ENCODE measurements at places on chromosomes 16 and 17.

- no peaks in the 10 kb centered on the region for H3K36me3 ChIP-seq
- DNase-seq: no peak
- peaks cover 32% of the 10 kb centered on the region for H3K4me1 ChIP-seq
- peak overlapping the region; percentile 82 for H3K27ac ChIP-seq
- H3K27me3 ChIP-seq: no peaks in the 10 kb centered on the region
Measured at GRCh38 chr17:75430159-75430974, 24.9 kb upstream of the GRB2 start.

- no peaks in the 10 kb centered on the region for H3K4me1 ChIP-seq
- no peak overlapping the region for H3K27ac ChIP-seq
- DNase-seq: no peak
- peaks cover 73% of the 10 kb centered on the region for H3K36me3 ChIP-seq
- H3K4me3 ChIP-seq: no peak overlapping the region
- H3K27me3 ChIP-seq: no peaks in the 10 kb centered on the region
Measured at GRCh38 chr17:6772016-6772415, 4.0 kb upstream of the FBXO39 start.

- no peak overlapping the region for H3K27ac ChIP-seq
- no peaks in the 10 kb centered on the region for H3K27me3 ChIP-seq
- peaks cover 13% of the 10 kb centered on the region for H3K4me1 ChIP-seq
- H3K36me3 ChIP-seq: peaks cover 17% of the 10 kb centered on the region
- no peak for DNase-seq
- H3K4me3 ChIP-seq: no peak overlapping the region
Measured at GRCh38 chr16:22089910-22090309, 2.4 kb upstream of the VWA3A start.

DNA sequence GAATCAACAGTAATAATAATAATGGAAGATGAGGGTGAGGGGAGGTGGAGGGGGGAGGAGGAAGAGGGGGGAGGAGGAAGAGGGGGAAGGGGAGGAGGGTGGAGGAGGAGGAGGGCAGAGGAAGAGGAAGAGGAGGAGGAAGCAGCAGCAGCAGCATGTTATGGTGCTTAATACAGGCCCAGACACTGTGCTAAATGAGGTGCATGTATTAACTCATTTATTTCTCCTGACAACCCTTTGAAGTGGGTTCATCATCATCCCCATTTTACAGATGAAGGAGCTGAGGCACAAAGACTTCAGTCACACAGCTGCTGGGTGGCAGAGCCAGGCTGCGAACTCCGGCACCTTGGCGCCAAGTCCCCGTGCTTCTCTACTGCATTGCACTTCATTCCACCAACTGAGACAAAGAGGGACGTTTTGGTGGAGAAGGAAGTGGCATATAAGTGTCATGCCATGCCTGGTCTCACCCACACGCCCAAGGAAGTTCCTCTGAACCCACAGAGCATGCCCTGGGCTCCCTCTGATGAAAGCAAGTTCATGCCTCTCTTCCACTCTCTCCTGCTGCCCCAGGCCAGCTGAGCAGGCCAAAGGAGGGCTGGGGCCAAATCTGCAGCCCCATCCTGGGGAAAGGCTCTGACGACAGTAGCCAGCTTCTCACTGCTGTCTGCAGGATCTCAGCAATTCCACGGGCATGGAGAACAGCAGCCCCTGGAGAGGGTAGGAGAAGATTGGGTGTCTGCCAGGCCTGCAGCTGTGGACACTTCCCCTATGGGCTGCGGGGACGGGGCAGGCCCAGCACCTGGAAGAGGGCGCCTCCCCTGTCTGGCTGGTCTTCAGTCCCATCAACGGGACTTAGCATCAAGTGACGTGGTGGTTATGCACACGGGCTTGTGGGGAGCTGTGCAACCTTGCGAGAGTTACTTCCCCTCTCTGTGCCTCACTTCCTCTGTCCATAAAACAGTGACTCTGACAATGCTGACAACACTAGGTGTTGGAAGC, 21.8 kb downstream of the XYLT1 start:
- peak overlapping the region; percentile 12 for H3K27ac ChIP-seq
- peaks cover 49% of the 10 kb centered on the region for H3K4me1 ChIP-seq
- no peak overlapping the region for H3K4me3 ChIP-seq
- DNase-seq: no peak
- H3K27me3 ChIP-seq: no peaks in the 10 kb centered on the region

GRCh38 chr17:83203073-83203471, 123.7 kb downstream of the METRNL start:
- H3K4me3 ChIP-seq: no peak overlapping the region
- H3K4me1 ChIP-seq: peaks cover 8% of the 10 kb centered on the region
- peak; percentile 88 for DNase-seq
- H3K36me3 ChIP-seq: no peaks in the 10 kb centered on the region
- no peaks in the 10 kb centered on the region for H3K27me3 ChIP-seq
- peak overlapping the region; percentile 62 for H3K27ac ChIP-seq

- no peak for DNase-seq
- H3K4me3 ChIP-seq: no peak overlapping the region
- no peaks in the 10 kb centered on the region for H3K4me1 ChIP-seq
Measured at GRCh38 chr16:61580579-61580978, 455.7 kb downstream of the CDH8 start.

GRCh38 chr17:67365738-67366192, 612 bp downstream of the PSMD12 start:
- peaks cover 35% of the 10 kb centered on the region for H3K4me1 ChIP-seq
- peak overlapping the region; percentile 64 for H3K4me3 ChIP-seq
- H3K27me3 ChIP-seq: no peaks in the 10 kb centered on the region
- H3K36me3 ChIP-seq: peaks cover 5% of the 10 kb centered on the region
- peak overlapping the region; percentile 93 for H3K27ac ChIP-seq

- no peak for DNase-seq
- H3K4me3 ChIP-seq: no peak overlapping the region
- no peak overlapping the region for H3K27ac ChIP-seq
- H3K36me3 ChIP-seq: no peaks in the 10 kb centered on the region
- no peaks in the 10 kb centered on the region for H3K4me1 ChIP-seq
- no peaks in the 10 kb centered on the region for H3K27me3 ChIP-seq
Measured at GRCh38 chr17:49866882-49867413, 19.1 kb upstream of the TAC4 start.

DNA sequence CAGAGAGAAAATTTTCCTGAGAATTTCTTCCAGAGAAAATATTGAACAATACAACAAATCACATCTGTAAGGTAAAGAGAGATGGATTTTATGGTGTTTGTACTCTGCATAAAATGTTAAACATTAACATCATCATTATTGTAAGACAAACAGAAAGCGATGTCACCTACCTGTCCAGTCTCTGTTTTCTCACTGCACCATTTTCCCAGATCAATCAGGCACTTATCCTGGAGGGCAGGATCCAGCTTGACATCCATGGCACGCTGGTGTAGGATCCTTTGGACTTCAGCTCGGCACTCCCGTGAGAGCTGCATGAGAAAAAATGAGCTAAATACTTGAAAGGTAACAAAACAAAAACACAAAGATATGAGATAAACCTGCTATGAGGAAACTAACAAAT, 55.9 kb upstream of the CLEC18B start:
- no peaks in the 10 kb centered on the region for H3K27me3 ChIP-seq
- peaks cover 14% of the 10 kb centered on the region for H3K4me1 ChIP-seq
- no peak for DNase-seq
- H3K36me3 ChIP-seq: peaks cover 42% of the 10 kb centered on the region
- H3K27ac ChIP-seq: no peak overlapping the region

GRCh38 chr16:87332150-87332549, 15.0 kb upstream of the C16orf95 start:
- H3K27me3 ChIP-seq: no peaks in the 10 kb centered on the region
- DNase-seq: no peak
- H3K4me3 ChIP-seq: no peak overlapping the region
- peaks cover 13% of the 10 kb centered on the region for H3K4me1 ChIP-seq
- H3K27ac ChIP-seq: no peak overlapping the region

DNA sequence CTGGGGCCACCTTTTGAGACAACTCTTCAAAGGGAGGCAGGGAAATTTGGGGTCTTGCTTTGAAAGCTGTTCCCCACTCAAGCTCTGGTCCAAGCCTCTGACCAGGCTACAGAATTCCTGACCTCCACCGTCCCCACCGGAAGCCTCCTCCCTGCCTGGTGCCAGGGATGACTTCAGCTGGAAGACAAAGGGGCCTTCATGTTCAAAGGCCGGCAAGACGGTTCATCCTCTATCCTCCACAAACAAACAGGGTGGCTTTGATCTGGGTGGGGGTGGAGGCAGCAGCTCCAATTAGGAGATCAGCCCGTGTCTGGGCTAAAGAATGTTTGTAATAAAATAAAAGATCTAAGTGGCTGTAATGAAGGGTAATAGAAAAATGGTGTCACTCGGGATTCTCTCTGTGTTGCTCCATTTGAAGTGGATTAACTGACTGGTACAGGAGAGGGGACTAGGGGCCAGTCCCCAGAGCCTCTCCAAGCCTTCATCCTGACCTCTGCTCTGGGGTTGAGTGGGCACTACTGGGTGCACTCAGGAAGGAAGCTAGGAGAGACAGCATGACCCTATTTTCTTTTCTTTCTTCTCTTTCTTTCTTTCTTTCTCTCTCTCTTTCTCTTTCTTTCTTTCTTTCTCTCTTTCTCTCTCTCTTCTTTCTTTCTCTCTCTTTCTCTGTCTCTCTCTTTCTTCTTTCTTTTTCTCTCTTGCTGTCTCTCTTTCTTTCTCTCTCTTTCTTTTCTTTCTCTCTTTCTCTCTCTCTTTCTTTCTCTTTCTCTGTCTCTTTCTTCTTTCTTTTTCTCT, 27.5 kb upstream of the NKD1 start:
- H3K4me3 ChIP-seq: no peak overlapping the region
- H3K27me3 ChIP-seq: no peaks in the 10 kb centered on the region
- no peak overlapping the region for H3K27ac ChIP-seq
- no peaks in the 10 kb centered on the region for H3K36me3 ChIP-seq
- DNase-seq: peak; percentile 18

DNA sequence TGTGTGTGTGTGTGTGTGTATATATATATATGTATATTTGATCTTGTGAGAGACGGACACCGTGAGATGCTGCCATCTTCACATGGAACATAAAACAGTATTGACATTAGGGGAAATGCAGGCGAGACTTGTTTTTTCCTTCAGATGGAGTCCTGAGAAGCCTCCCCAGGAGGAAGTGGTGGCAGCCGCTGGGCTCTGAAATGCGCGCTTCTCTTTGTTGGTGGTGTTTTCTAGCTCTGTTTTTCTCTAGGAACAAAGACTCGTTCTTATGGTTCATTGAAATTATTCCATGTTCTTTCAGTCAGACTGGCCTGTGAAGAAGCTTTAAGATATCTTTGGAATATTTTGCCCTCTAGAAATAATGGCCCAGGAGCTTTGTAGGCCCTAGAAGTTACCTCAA, 32.9 kb downstream of the SNX29 start:
- no peak for DNase-seq
- no peaks in the 10 kb centered on the region for H3K4me1 ChIP-seq
- no peak overlapping the region for H3K4me3 ChIP-seq

- DNase-seq: peak; percentile 54
- no peak overlapping the region for H3K4me3 ChIP-seq
- peak overlapping the region; percentile 95 for H3K27ac ChIP-seq
- H3K36me3 ChIP-seq: no peaks in the 10 kb centered on the region
- no peaks in the 10 kb centered on the region for H3K4me1 ChIP-seq
Measured at GRCh38 chr17:59377410-59377809, 46.0 kb downstream of the YPEL2 start.

GRCh38 chr16:17261197-17261858, 209.4 kb downstream of the XYLT1 start:
- H3K4me1 ChIP-seq: peaks cover 26% of the 10 kb centered on the region
- no peak for DNase-seq
- H3K27me3 ChIP-seq: no peaks in the 10 kb centered on the region
- H3K4me3 ChIP-seq: no peak overlapping the region
- H3K36me3 ChIP-seq: no peaks in the 10 kb centered on the region

DNA sequence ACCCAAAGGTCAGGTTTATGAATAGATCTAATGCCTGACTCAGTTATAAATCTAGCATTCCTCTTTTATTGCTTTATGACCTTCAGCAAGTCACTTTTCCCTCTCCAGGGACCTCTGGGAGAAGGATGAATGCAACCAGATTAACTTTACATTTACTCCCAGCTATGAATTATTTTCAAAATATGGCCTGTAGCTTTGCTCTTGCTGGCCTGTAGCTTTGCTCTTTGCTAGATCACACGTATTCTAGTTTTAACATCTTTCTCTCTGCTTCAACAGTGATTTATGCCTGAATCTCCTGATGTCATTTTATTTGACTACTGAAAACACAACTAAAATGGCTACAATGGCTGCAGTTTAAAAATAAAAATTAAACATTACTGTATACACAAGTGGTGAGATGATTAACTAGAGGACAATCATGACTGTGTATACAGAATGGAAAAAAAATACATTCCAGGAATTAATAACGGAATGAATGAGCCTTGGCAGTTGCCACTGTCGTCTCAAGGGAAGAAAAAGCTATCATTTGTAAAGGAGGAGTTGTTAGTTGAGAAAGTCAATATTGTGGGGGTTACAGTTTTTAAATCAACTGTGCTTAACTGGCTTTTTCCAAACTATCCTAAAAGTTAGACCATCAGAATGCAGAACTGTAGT, 434.5 kb upstream of the GOT2 start:
- no peak overlapping the region for H3K4me3 ChIP-seq
- no peaks in the 10 kb centered on the region for H3K27me3 ChIP-seq
- DNase-seq: no peak

DNA sequence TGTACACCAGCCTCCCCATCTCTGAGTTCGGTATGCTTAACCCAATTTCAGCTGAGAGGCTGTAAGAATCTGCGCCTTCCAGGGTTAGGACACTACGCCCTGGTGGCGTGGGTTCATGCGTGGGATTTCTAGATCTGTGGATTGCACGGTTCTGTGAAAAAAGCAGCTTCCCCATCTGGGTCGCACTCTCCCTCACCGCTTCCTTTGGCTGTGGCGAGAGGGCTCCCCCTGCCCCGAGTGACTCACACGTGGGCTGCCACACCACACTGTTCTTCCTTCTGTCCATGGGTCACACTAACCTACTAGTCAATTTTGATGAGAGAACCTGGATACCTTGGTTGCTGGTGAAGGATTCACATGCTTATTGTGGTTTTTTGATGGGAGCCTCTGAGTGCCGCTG, 256.0 kb upstream of the MAF start:
- no peaks in the 10 kb centered on the region for H3K4me1 ChIP-seq
- H3K4me3 ChIP-seq: no peak overlapping the region
- no peaks in the 10 kb centered on the region for H3K36me3 ChIP-seq
- no peak for DNase-seq

DNA sequence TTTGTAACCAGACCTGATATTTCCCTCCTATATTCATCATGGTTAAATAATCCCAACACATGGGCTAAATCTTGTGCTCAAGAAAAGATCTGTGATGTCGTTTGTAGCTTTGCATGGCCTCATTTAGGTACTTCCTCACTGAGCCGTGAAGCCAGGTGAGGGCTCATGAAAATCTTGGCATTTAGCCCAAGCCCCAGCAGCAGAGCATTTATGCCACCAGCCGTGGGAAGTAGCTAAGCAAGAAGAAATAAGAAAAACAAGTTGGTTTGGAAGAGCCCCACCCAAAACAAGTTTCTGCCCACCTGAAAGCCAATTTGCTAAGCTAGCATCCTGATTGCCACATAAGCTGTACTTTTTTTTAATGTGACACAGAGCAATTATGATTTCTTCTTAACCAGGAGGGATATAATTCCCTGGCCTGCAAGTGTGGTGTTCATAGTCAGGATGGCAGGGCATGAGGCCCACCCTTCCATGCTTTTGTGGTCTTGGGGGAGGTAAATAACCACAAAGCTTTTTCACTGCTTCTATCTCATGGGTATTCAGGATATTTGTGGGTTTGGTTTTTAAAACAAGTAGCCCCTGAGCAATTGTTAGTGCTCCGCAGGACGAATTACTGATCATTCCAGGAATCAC, 10.5 kb downstream of the TMIGD1 start:
- DNase-seq: no peak
- H3K27me3 ChIP-seq: no peaks in the 10 kb centered on the region
- H3K27ac ChIP-seq: no peak overlapping the region
- no peaks in the 10 kb centered on the region for H3K36me3 ChIP-seq

GRCh38 chr17:15954222-15954621, 9.3 kb downstream of the ADORA2B start:
- H3K27ac ChIP-seq: no peak overlapping the region
- H3K36me3 ChIP-seq: no peaks in the 10 kb centered on the region
- peak; percentile 50 for DNase-seq
- no peak overlapping the region for H3K4me3 ChIP-seq
- no peaks in the 10 kb centered on the region for H3K27me3 ChIP-seq

Measured in sigmoid colon (tissue), 7 donors.